ENCODE measurements at places on chromosomes 6 and 20. TPM values are rescaled to one million over a fixed set of nuclear protein-coding genes. Genes with fewer than 3 reads are reported as not detected.

The LY6G5B gene
- total RNA-seq, result 3.1 TPM

The PTCRA gene
- total RNA-seq, result not detected

The PRSS35 gene
- not detected for total RNA-seq

The GNRH2 gene
- not detected for total RNA-seq

The KHDC1 gene
- total RNA-seq, result 2.5 TPM

The TPBG gene
- 118 TPM for total RNA-seq

The NPEPL1 gene
- 29.0 TPM for total RNA-seq

The CFB gene
- total RNA-seq, result 13.1 TPM

The KIF25 gene
- not detected for total RNA-seq

DNA sequence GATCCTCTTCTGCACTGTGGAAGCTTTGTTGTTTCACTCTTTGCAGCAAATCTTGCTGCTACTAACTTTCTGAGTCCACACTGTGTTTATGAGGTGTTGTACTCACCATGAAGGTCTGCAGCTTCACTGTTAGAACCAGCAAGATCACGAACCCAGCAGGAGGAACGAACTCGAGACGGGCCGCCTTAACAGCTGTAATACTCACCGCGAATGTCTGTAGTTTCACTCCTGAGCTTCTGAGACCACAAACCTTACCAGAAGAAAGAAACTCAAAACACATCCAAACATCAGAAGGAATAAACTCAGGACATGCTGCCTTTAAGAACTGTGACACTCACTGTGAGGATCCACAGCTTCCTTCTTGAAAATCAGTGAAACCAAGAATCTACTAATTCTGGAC, 48.1 kb upstream of the MBOAT1 start:
- no peak overlapping the region for H3K4me3 ChIP-seq
- DNase-seq, result no peak
- H3K36me3 ChIP-seq, result no peaks in the 10 kb centered on the region
- no peaks in the 10 kb centered on the region for H3K27me3 ChIP-seq
- H3K4me1 ChIP-seq, result no peaks in the 10 kb centered on the region
- no peak overlapping the region for H3K27ac ChIP-seq

GRCh38 chr6:159097256-159097655, 52.5 kb upstream of the TAGAP start:
- H3K36me3 ChIP-seq, result no peaks in the 10 kb centered on the region
- no peaks in the 10 kb centered on the region for H3K4me1 ChIP-seq
- DNase-seq, result no peak

GRCh38 chr6:156752666-156753301, 24.4 kb upstream of the ARID1B start:
- H3K36me3 ChIP-seq, result no peaks in the 10 kb centered on the region
- H3K4me1 ChIP-seq, result no peaks in the 10 kb centered on the region
- no peak for DNase-seq
- H3K27me3 ChIP-seq, result no peaks in the 10 kb centered on the region
- H3K4me3 ChIP-seq, result no peak overlapping the region
- H3K27ac ChIP-seq, result no peak overlapping the region

DNA sequence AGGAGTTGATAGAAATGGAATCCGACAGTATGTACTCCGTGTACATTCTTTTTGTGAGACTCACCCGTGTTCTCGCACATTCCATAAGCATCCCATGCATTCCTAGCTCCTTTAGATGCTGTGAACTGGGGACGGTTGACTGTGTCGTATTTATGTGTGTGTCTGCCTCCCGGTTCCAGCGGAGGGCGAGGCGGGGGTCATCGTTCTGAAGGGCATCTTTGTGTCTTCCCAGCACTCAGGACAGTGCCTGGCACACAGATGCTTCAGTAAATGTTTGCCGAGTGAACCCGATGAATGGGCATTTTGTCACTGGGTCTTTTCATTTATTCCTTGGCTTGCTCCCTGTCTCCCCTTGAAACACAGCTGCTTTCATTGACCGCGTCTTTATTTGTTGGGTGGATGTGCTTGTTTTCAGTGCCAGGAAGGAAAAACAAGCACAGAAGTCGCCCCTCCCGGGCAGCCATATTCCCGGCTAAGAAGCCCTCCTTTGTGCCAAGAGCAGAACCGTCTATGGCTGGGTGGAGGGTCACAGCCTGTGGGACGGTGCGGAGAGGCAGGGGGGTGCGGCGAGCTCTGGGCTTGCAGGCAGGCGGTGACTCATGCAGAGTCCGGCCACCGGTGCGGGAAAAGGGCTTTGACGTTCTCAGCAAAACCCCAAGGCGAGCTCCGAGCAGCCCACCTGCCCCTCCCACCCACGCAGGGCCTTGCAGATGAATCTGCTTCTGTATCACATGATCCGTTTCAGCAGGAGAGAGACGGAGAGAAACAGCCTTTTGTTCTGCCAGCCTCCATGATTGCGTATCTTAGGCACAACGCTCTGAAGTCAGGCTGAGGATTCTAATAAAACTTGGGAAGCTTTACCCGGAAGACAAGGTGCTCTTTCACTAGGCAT, 11.2 kb upstream of the PSMG4 start:
- no peaks in the 10 kb centered on the region for H3K27me3 ChIP-seq
- H3K27ac ChIP-seq, result peak overlapping the region; percentile 59
- DNase-seq, result no peak
- H3K36me3 ChIP-seq, result no peaks in the 10 kb centered on the region
- peak overlapping the region; percentile 47 for H3K4me3 ChIP-seq

GRCh38 chr6:140478631-140479030, 1104.2 kb upstream of the CITED2 start:
- H3K4me3 ChIP-seq, result no peak overlapping the region
- H3K27me3 ChIP-seq, result no peaks in the 10 kb centered on the region

DNA sequence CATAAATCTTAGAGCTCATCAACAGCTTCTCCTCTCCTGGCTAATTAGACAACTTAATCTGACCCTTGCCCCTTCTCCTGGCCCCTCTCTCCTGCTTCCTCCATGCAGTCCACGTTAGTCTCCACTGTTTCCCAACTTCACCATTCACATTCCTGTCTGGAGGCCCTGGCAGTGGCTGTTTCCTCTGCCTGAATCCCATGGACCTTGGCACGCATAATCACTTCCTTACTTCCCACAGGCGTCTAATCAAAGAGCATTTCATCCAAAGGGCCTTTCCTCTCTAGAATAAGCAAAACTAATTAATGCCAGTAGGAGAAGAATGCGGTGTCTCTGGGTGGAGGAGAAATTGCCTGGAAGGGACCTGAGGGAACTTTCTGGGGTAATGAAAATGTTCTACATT, 16.4 kb upstream of the XRN2 start:
- H3K27ac ChIP-seq, result no peak overlapping the region
- no peak overlapping the region for H3K4me3 ChIP-seq
- DNase-seq, result peak; percentile 70
- H3K36me3 ChIP-seq, result no peaks in the 10 kb centered on the region
- no peaks in the 10 kb centered on the region for H3K4me1 ChIP-seq

DNA sequence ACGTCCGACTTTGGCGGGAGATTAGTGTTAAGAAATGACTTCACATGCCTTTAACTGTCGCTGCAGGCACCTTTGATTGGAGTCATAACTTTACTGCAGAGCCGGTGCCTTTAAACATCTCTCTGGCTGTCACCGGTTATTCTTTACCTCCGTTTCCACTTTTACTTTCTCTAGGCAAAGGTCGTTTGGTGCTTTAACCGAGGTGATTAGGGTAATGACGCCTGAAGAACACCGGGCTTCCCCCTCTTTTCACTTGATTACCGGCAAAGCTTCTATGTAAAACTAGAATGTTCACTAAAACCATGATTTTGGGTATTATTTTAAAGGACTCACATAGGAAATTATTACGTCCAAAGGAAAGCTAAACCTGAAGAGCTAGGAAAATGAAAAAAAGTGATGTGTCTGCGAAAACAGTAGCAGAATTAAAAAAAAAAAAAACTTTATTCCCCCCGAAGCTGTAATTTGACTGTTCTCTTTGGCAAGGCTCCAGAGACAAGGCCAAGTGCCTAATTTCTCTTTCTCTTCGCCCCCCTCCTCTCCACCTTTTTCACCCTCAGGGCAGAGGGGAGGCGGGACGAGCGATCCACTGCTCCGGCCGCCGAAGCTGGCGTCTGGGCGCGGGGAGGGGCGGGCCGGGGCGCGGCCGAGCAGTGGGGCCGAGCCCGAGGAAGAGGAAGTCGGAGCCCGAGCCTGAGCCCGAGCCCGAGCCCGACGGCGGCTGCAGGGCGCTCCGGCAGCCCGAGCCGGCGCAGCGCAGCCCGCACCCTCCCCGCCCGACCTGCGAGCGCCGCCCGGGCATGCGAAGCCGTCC, at the start of gene PLEKHG1:
Gene PLEKHG1 (plus strand): TSS at position 687 of the 811 bp plus-strand sequence. CDS start 133,797 bp downstream, outside the sequence.
- peaks cover 18% of the 10 kb centered on the region for H3K4me1 ChIP-seq
- peaks cover 4% of the 10 kb centered on the region for H3K27me3 ChIP-seq
- H3K36me3 ChIP-seq, result no peaks in the 10 kb centered on the region
- DNase-seq, result no peak
- peak within 1 kb of the TSS; percentile 84 for H3K27ac ChIP-seq

DNA sequence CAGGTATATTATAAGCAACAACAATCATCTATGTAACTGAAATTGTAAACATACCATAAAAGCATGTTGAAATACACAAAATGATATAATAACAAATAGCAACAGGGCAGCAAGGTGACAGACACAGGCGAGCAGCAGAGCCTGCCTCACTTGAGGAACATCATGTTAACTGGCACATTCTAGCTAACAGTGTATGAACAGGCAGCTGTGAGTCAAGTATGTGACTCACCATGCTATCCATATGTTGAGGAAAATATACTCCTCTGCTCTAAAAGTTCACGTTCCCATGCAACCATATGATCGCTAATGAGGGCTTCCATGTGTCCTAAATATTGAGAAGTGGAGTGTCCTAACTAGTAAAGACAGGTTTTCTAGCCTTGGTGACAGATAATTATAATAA, 18.4 kb downstream of the SERAC1 start:
- H3K4me1 ChIP-seq, result no peaks in the 10 kb centered on the region
- no peak for DNase-seq
- H3K4me3 ChIP-seq, result no peak overlapping the region

DNA sequence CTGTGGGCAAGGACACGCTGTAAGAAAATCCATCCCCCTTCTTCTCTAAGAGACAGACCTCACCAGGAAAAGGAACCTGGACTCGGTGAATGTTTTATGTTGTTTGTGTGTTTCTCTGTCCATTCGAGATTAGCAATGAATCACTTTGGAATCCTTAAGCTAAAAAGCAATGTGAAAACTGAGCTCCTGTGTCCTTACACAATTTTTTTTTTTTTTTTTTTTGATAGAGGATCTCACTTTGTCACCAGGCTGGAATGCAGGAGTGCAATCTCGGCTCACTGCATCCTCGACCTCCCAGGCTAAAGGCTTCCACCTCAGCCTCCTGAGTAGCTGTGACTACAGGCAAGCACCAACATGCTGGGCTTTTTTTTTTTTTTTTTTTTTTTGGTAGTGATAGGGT, 32.1 kb downstream of the BFSP1 start:
- no peaks in the 10 kb centered on the region for H3K36me3 ChIP-seq
- no peak for DNase-seq
- H3K27ac ChIP-seq, result no peak overlapping the region
- no peak overlapping the region for H3K4me3 ChIP-seq

DNA sequence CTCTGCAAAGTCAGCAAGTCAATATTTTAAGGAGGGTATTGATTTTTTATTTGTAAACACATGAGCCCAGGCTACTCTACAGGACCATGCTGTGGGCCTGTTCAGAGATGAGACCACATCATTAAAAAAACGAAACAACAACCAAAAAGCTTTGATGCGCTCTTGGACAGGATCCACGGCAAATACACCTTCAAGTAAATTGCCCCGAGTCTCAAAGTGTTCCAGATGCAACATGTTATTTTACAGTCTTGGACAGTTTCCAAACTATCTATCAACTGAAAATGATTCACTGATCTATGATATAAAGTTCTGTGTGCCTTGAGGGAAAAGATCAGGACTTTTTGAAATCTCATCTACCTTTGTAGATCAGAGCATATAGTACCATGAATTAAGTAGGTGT, 25.8 kb upstream of the CARMIL1 start:
- H3K4me3 ChIP-seq, result no peak overlapping the region
- no peaks in the 10 kb centered on the region for H3K27me3 ChIP-seq
- DNase-seq, result no peak
- H3K36me3 ChIP-seq, result no peaks in the 10 kb centered on the region
- H3K4me1 ChIP-seq, result no peaks in the 10 kb centered on the region

- no peak for DNase-seq
- H3K36me3 ChIP-seq, result peaks cover 100% of the 10 kb centered on the region
- no peaks in the 10 kb centered on the region for H3K4me1 ChIP-seq
- H3K4me3 ChIP-seq, result no peak overlapping the region
- no peaks in the 10 kb centered on the region for H3K27me3 ChIP-seq
These were observed 12.7 kb downstream of the TRIM27 start for GRCh38 chr6:28910901-28911690.

- H3K36me3 ChIP-seq, result peaks cover 6% of the 10 kb centered on the region
- no peak overlapping the region for H3K4me3 ChIP-seq
These were observed 151.6 kb downstream of the SASH1 start for GRCh38 chr6:148494226-148494625.

DNA sequence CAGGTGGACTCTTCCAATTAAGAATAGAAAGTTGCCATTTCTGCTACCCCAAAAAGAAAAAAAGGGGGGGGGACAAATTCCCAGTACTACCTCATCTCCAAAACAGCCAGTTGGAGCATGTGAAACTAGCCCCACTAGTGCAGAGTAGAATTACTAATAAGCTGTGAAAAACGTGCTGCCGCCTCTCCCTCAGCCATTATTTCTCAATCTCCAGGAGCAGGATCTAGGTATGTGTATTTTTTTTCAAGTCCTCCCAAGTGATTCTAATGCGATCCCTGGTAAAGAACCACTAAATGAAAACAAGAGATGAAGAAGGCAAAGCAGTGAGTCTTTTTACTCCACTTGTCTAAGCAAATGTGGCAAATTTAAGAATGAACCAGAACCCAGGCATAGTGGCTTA, 154.5 kb upstream of the SHLD1 start:
- peaks cover 18% of the 10 kb centered on the region for H3K36me3 ChIP-seq
- no peak for DNase-seq
- H3K4me1 ChIP-seq, result peaks cover 30% of the 10 kb centered on the region
- no peak overlapping the region for H3K4me3 ChIP-seq
- H3K27ac ChIP-seq, result no peak overlapping the region
- no peaks in the 10 kb centered on the region for H3K27me3 ChIP-seq

GRCh38 chr20:56636716-56637115, 7.6 kb downstream of the TFAP2C start:
- H3K4me1 ChIP-seq, result no peaks in the 10 kb centered on the region
- no peak for DNase-seq
- peaks cover 8% of the 10 kb centered on the region for H3K36me3 ChIP-seq
- H3K27ac ChIP-seq, result no peak overlapping the region
- peaks cover 56% of the 10 kb centered on the region for H3K27me3 ChIP-seq
- H3K4me3 ChIP-seq, result no peak overlapping the region

DNA sequence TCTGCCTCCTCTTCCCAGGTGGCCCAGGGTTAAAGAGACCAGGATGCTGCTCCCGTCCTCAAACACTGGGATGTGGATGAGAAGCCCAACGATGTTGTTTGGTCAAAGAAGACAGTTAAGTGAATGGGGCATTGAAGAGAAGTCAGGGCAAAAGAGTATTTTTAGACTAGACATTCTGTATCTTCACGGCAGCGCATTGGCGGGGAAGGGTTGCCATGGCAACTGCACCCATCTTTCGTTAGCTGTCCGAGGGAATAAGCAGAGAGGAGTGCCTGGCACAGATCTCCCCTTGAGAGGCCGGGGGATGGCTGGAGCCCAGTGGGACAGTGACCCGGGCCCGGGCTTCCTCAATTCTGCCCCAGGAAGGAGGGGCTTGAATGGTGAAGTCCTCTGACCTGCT, 56.4 kb upstream of the GPR31 start:
- H3K4me3 ChIP-seq, result no peak overlapping the region
- no peaks in the 10 kb centered on the region for H3K27me3 ChIP-seq
- no peak for DNase-seq

GRCh38 chr6:163014736-163015135, 287.0 kb downstream of the PACRG start:
- H3K36me3 ChIP-seq, result no peaks in the 10 kb centered on the region
- no peak overlapping the region for H3K27ac ChIP-seq
- H3K27me3 ChIP-seq, result no peaks in the 10 kb centered on the region
- H3K4me3 ChIP-seq, result no peak overlapping the region
- no peaks in the 10 kb centered on the region for H3K4me1 ChIP-seq

Measured in esophagus muscularis mucosa (tissue), 4 donors.